ENCODE measurements at places on chromosomes 2 and 18.

DNA sequence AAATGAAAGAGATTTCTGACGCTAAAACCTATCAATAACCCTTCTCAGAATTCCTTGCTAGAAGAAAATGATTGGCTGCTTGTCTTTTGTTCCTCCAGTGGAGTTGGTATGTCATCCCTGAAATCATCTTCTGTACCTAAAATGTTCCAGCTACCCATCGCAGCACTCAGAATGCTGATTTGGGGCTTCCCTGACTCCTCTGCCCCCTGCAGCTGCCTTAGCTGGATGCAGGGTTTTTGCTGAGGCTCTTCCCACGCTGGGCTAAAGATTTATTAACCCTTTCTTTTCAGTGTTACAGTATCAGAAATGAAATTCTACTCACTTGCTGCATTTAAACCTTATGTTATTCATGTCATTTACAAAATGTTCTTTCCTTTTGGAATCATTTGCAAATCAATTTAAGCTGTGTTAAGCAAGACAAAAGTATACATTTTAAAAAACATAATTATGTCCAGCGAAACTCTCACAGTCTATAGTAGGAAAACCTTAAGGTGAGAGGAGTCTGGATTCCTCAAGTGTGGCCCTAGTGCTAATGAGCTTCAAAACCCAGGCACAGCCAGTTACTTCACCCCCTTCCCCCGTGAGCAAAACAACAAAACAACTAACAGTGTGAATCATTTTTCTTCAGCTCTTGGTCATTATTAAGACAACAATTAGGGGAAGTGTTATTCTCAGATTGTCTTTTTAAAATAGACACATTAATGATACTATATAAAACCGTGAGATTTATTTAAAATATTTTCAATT lies 32.8 kb downstream of the PKP4 start:
- DNase-seq: no peak

DNA sequence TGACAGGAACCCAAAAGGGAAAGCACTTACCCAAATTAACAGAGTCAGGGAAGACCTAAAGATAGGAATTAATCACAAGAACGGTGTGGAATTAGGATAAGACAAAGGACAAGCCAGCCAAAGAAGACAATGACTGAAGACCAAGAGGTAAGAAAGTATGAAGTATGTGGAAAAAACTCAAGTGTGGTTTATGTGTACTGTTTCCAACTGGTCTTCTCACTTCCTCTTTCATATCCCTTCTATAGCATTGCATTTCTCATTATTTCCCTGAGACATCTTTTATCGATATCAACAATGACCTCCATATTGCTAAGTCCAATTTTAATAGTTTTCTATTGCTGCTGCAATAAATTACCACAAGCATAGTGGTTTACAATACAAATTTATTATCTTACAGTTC lies 313.5 kb upstream of the SLC39A10 start:
- DNase-seq: no peak

GRCh38 chr2:44052584-44052983 lies 56.8 kb upstream of the LRPPRC start:
- DNase-seq: no peak

GRCh38 chr2:169225906-169226305 lies 136.4 kb downstream of the LRP2 start:
- DNase-seq: no peak

DNA sequence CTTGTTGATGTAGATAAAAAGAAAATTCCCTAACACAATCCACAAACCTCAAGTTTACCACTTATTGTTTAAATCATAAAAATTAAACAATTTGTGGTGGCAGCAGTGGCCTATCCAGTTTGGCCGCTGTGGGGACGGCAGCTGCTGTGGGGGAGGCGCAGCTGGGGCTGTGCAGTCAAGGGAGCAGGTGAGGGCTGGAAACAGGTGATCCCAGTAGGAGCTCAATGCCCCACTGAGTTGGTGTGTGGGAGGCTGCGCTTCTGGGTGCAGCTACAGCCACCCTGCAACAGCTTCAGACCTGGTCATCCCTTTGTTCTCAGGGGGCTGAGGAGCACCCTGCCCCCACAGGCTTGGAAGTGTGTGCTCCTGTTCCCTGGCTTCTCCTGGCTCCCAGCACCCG lies 266.0 kb upstream of the FSIP2 start:
- DNase-seq: no peak

DNA sequence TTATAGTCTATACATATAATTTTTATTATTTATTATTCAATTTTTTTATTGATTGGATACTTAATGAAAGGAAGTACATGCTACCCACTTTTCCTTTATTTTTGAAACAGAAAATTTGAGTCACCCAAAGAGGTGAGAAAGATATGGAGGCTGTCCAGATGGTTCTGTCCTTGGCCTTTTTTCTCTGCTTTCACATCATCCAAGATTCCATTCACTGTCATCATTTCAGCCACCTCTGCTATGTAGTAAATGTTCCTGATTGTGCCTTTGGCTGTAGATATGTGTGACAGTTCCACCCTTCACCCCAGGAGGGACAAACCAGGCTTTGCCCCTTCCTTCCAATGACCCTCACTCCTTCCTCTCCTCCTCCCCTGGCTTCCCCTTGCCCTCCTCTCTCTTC lies 675.7 kb upstream of the ID2 start:
- no peak for DNase-seq

DNA sequence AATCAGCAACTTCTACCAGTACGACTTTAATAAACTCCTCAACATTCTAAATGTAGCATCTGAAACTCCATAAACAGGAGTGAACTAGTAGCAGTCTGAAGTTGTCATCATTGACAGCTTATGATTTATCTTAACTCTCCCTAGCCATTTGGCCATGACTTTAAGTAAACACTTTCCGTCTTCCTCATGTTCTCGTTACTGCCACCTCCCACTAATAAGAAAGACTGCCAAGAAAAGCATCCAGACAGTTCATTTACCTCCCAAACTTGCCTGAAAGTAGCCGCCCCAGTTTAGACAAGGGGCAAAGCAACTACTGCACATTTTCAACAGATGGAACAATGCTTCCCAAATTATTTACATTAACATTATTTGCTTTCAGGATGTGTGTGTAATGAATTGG lies 287.5 kb downstream of the OSR1 start:
- no peak for DNase-seq

- DNase-seq: no peak
These were observed 147.7 kb upstream of the DPP10 start for GRCh38 chr2:114294741-114295140.

- no peak for DNase-seq
These were observed 66.5 kb downstream of the CLHC1 start for GRCh38 chr2:55165626-55166025.

GRCh38 chr2:181131584-181131983 lies 151.2 kb downstream of the UBE2E3 start:
- no peak for DNase-seq

GRCh38 chr2:160905862-160906261 lies 254.4 kb upstream of the TANK start:
- DNase-seq: no peak

DNA sequence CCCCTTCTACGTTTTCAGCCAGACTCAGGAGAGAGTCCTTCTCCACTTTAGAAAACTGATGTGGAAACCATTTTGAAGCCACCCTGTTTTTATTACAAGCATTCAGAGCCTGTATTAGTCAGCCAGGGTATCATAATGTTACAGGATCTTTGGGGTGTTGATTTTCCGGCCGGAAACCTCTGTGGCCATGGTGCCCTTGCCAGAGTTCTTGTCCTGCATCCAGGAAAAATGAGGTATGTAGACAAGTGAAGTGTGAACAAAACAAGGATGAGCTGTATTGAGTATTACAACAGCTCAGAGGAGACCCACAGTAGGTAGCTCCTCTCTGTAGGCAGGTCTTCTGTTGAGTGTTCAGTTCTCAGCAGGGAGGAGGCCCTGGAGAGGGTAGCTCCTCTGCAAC lies 241.0 kb upstream of the COPS8 start:
- no peak for DNase-seq

GRCh38 chr2:75340560-75340959 lies 141.2 kb upstream of the TACR1 start:
- DNase-seq: no peak

DNA sequence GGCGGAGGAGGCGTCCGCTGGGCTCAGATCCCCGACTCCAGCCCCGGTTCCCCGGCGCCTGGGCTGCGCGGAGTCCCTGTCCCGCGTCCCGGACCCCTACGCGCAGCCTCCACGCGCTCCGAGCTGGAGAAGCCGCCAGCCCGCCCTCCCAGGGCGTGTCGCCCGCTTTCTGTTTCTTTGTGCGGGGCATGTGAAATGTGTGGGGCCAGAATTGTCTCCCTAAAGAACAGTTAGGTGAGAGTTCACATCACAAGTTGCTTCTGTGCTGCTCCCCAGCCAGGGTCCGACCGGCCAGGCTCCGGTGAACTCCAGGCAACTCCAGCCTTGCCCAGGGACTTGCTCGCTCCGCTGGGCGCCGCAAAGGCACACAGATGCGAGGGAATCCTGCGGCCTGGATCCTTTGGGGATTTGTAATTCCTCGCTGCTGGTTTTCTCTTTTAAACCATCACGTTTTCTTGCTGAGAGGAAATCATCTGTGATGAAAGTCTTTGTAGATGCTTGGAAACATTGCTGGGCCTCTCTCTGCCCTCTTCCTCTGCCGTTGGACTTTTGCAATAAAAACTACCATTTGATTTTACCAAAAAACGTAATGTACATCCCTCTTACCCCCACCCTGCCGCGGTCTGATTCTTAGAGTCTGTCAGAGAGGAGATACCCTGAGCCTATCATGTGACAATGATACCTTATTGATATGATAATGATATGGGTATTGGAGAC lies 631 bp downstream of the GYPC start:
- no peak for DNase-seq

- no peak for DNase-seq
These were observed 102.2 kb upstream of the FZD5 start for GRCh38 chr2:207871911-207872310.

DNA sequence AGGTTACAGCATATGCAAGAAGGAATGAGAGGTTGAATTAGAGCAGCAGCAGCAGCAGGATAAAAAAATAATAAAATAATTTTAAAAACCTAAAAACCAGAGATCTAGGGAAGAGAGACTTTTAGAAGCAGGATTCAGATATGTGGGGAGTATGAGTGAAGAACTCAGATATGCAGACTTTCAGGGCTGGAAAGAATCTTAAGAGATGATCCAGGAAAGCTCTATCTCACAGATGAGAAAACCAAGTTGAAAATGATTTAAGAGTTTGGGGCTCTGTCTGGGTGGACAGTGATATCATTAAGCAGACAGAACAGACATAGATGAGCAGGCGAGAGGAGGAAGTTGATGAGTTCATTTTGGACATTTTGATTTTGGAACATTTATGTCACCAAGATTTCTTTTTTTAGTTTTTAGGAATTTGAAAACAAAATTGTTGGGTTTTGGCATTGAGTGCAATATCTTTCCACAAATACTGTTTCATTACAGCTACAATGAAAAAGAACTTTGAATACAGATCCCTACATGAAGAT lies 31.8 kb downstream of the BCL2 start:
- DNase-seq: no peak

- no peak for DNase-seq
These were observed 40.9 kb downstream of the SCN9A start for GRCh38 chr2:166334805-166335204.

GRCh38 chr2:190405070-190405469 lies 3.1 kb upstream of the MFSD6 start:
- DNase-seq: no peak

DNA sequence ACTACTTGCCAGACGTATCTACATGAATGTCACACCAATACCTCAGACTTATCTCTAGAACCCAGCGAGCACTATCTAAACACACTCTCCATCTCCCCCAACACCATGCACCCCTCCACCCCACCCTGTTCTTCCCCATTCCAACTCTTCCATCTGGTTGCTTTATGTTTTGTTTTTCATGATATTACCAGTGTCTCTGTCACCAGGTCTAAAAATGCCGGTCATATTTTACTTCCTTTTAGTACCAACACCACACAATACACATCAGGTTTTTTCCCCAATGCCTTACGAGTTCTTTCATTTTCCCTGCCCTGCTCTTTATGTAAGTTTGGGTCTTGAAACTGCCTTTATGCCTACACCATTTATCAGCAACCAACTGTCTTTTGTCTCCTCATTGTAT lies 10.2 kb upstream of the ITGA4 start:
- no peak for DNase-seq

DNA sequence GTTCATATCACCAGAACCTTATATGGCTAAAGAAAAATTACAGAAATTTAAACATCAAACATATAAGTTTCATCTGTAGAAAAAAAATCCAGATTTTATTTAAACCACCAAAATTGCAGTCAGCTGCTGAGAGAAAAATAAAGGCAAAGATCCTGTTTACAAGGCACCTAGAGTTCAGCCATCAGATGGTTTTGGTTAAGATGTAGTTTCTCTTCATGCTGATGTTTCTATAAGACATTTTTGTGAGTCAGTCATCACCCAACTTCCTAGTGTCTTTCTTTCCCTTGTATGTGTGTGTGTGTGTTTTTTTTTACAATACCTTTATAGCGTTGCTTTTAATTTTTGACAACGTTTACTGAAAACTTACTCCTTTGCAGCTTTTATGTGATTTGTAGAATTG lies 26.1 kb upstream of the MMADHC start:
- no peak for DNase-seq

- DNase-seq: peak; percentile 71
These were observed 297.2 kb downstream of the NDUFA10 start for GRCh38 chr2:239727776-239728600.

GRCh38 chr2:143796051-143796450 lies 666.8 kb downstream of the ARHGAP15 start:
- DNase-seq: no peak

DNA sequence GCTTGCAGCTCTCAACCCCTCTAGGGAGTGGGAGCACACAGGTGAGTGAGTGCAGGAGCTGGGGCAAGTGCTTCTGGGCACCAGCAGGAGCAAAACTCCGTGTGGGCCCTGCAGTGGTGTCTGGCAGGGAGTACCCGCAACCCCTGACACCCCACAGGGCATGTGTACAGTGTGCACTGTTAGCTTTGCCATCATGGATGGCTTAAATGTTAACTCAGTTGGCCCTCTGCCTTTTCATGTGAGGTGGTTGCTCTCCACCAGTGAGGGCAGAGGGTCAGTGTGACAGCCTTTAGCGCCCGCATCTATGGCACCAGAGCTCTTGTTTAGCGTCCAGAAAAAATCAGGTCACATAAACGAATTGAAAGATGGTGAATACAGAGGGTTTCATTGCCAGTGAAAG lies 92.7 kb downstream of the TPGS2 start:
- DNase-seq: no peak

DNA sequence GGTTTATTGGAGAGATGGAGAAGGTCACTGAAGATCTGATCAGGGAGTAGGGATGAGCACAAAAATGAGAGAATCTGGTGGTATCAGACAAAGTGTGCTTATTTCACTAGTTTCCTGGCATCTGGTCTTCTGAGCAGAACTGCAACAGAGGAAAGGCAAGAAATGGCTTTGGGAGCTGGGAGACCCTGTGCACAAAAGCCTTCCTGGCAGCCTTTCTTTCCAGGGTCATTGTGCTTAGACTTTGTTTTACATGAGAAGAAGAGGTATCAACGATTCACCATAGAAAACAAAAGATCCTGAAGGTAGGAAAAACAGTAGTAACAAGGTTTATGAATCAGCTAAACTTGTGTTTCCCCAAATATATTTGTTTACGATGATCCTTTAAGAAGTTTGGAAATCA lies 162.9 kb downstream of the CNTNAP5 start:
- no peak for DNase-seq
